ENCODE measurements at places on chromosomes 7 and 10.
A peak's percentile ranks its signal among the peaks of the same experiment; 100 is the strongest.

- DNase-seq, result no peak
These were observed 28.6 kb upstream of the RASGEF1A start for GRCh38 chr10:43295436-43295835.

- DNase-seq, result no peak
These were observed 276.7 kb downstream of the PARD3 start for GRCh38 chr10:34538281-34538829.

- DNase-seq, result no peak
These were observed 52.0 kb downstream of the JAZF1 start for GRCh38 chr7:28128608-28129007.

DNA sequence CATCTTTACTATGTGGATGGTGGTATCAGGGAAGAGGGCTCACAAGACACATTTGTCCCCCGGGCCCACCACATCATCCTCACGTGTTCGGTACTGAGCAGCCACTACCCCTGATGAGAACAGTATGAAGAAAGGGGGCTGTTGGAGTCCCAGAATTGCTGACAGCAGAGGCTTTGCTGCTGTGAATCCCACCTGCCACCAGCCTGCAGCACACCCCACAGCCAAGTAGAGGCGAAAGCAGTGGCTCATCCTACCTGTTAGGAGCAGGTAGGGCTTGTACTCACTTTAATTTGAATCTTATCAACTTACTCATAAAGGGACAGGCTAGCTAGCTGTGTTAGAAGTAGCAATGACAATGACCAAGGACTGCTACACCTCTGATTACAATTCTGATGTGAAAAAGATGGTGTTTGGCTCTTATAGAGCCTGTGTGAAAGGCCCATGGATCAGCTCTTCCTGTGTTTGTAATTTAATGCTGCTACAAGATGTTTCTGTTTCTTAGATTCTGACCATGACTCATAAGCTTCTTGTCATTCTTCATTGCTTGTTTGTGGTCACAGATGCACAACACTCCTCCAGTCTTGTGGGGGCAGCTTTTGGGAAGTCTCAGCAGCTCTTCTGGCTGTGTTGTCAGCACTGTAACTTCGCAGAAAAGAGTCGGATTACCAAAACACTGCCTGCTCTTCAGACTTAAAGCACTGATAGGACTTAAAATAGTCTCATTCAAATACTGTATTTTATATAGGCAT is 9.1 kb upstream of the CSGALNACT2 start:
- DNase-seq, result no peak

DNA sequence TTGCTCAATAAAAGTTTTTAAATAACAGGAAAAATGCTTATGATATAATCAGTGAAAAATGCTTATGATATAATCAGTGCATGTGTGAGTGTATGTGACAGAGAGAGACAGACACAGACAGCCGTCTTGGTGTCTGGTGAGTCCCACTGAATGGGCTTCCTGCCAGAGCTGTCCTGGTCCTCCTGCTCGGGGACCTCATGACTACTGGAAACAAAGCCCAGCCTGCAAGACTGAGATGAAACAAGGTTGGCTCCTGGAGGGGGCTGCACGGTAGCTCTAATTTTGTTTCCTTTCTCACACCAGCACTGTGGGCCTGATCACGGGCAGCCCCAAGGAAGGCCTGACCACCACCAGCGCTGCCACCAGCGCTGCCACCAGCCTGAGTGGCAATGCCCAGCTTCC is 57.3 kb downstream of the NRP1 start:
- no peak for DNase-seq

GRCh38 chr7:128933180-128933891 is 4.4 kb upstream of the IRF5 start:
- no peak for DNase-seq

GRCh38 chr7:47100148-47100816 is 481.6 kb downstream of the TNS3 start:
- no peak for DNase-seq

- DNase-seq, result no peak
These were observed 152.6 kb downstream of the ZMYND11 start for GRCh38 chr10:287814-288213.

DNA sequence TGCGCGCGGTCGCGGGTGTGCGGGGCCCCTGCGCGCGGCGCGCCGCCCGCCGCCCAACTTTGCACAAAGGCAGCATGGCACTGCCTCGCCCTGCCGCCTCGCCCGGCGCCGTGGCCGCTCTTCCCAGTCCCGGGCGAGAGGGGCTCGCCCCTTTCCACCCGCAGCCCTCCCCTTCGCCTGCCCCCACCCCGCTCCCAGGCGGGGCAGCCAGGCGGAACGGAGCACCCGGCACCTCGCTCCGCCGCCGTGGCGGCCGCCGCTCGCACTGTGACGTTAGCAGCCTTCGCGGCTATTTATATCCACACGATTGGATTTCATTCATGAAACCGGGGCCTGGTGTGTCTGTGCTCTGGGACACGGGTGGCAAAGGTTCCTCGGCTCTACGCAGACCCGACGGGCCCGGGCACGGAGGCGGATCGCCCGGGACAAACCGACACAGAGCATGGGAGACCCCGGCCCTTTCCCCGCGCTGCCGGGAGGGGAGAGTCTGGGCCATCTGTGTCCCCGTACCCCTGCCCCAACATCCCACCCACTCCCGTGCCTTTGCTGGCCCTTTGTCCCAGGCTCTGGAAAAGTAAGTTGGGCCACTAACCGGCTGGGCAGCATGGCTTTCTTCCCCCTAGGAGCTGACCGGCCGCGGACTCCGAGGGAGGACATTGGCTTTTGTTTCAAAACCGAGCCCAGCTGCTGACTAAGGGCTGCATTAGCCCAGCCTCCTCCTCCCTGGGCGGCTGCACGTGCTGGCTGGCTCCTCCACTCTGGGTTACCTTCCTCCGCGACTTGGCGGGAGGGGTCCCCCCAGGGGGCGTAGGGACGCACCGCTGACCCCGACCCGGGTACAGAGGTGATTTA is at the start of gene RHOBTB1:
TSS of gene RHOBTB1 (minus strand) at position 128 of the 852 bp plus-strand sequence. CDS start 32,643 bp downstream, outside the sequence.
- DNase-seq, result peak; percentile 69

DNA sequence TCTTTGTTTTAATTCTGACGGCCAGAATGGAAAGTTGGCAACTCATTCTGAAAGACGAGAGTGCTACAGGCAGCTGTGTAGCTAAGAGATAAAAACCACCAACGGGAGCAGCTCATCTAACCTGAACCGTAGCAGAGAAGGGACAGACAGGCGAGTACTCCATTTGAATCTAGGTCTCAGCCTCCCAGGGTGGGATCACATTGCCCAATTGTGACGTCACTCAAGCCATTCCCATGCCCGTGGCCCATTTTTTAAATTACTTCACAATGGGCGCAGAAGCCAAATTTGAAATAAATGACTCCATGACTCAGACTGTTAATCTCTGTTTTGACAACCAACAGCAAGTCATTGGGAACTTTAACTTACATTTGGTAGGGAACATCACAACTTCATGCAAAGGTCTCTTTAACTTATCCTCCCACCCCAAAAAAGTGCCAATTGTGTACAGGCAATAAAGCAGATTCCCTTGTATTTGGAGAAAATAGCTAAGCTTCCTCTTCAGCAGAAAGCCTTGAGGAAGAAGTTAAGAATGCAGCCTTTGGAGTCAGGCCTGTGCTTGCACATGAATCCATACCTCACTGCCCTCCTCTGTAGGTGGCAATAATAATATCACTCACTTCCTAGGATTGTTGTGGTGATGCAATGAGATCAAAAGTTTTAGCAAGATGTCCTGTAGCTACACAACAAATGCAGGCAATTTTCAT is 93.2 kb upstream of the KIF5B start:
- DNase-seq, result no peak

DNA sequence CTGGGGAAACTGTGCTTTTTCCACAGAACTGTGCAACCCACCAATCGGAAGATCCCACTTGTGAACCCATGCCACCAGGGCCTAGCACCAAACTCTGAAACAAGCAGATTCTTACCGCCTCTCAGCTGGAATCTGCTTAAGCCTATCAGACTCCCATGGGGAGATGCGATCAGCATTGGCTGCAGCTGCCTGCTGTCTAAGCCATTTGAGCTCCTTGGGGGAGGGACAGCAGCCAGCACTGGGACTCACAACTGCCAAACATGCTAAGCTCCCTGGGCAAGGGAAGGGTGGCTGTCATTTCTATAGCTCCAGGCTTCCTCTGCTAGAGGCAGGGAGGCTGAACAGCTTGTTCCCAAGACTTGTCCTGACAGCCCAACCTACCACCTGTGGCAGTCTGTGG is 283.8 kb downstream of the CDK14 start:
- no peak for DNase-seq

- no peak for DNase-seq
These were observed 16.1 kb downstream of the MYOF start for GRCh38 chr10:93465806-93466675.

- no peak for DNase-seq
These were observed 806.1 kb downstream of the TNS3 start for GRCh38 chr7:46775776-46776175.

DNA sequence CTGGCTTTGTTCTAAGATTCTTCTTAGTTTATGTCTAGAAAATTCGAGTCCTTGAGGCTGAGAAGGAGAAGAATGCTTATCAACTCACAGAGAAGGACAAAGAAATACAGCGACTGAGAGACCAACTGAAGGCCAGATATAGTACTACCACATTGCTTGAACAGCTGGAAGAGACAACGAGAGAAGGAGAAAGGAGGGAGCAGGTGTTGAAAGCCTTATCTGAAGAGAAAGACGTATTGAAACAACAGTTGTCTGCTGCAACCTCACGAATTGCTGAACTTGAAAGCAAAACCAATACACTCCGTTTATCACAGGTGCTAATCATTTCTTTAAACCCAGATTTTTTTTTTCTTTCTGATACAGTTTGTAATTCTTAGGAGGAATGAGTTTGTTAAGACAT is 6.7 kb downstream of the CEP55 start:
- no peak for DNase-seq

- peak; percentile 54 for DNase-seq
These were observed 50.5 kb upstream of the FOXP2 start for GRCh38 chr7:114364151-114364550.

- no peak for DNase-seq
These were observed 165.5 kb downstream of the RPS24 start for GRCh38 chr10:78199005-78199725.

DNA sequence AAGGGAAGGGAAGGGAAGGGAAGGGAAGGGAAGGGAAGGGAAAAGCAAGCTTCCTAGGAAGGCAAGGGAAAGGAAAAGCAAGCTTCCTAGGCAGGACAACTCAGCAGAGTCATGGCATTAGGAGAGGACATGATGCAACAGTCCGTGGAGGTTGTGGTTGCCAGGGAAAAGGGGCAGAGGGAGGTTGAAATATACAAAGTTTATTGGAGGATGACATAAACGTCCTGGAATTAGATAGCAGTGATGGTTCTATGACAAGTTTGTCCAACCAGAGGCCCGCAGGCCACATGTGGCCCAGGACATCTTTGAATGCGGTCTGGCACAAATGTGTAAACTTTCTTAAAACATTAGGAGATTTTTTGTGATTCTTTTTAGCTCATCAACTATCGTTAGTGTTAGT is 59.8 kb upstream of the OPN4 start:
- DNase-seq, result no peak

GRCh38 chr10:52346394-52347326 is 32.6 kb downstream of the DKK1 start:
- DNase-seq, result no peak

DNA sequence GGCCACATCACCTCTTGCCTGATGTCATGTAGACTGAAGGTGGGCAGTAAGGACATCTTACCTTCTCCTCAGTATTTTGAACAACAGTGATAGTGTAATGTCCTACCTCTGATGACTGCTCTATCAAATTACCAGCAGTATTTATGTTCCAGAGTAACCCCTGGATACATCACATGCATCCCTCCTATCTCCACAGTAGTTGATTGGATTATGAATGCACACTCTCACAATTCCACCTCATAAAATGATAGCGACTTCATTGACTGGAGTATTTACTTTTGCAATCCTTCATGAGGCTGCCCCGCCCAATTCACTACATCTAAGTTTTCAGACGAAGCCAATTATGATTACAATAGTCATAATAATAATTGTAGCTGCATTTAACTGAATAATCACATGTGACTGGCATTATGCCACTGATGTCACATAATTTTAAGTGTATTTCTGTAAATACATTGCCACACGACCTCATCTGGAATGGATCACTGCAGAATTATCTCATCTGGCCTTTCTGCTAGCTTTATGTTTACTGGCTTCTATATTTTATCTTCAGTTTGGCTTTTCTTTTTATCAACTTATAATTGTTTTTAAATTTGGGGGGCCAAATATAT is 268.9 kb downstream of the SLC25A13 start:
- peak; percentile 18 for DNase-seq

DNA sequence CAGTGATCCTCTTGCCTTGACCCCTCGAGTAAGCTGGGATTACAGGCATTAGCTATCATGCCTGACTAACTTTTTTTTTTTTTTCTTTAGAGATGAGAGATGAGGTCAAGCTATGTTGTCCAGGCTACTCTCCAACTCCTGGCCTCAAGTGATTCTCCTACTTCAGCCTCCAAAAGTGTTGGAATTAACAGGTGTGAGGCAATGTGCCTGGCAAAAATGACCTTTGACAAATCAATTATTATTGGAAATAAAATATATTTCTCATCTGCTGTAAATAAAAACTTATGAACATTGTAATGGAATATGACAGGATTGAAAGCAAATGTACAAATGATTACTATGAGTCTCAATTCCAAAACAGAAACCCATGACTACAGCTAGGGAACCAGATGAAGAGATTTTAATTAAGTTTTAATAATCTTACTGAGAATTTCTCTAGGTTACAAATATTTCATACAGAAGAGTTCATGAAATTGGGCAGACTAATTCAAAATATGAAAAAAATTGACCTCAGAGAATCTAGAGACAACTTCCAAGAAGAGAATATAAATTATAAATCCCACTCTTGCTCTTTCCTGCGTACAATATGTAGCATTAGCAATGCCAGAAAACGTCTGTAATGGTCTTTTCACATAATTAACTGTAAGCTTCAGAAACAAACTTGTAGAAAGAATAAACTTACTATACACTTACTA is 414.7 kb downstream of the DGKB start:
- DNase-seq, result no peak

GRCh38 chr10:93218386-93218785 is 144.7 kb downstream of the CYP26A1 start:
- DNase-seq, result no peak

DNA sequence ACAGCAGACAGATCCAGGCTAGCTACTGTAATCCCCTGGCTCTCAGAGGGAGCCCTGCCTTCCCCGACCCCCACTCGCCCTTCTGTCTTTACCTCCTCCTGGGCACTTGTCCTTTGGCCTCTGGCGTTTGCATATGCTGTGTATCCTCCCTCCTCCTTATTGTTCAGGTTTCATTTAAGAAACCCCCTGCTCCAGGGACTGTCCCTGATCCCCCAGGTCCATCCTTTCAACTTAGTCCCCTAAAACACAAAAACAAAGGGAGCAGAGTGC is 25.7 kb downstream of the GRID1 start:
- DNase-seq, result no peak

GRCh38 chr7:71766016-71766415 is 634.1 kb downstream of the GALNT17 start:
- no peak for DNase-seq
